ENCODE measurements at places on chromosomes 7 and 10.

- no peak for DNase-seq
These were observed 281.3 kb downstream of the CACNA2D1 start for GRCh38 chr7:82162289-82162688.

- DNase-seq = no peak
These were observed 19.7 kb downstream of the MBL2 start for GRCh38 chr10:52752801-52753445.

- no peak for DNase-seq
These were observed 136.3 kb downstream of the POLR1F start for GRCh38 chr7:19572566-19572965.

DNA sequence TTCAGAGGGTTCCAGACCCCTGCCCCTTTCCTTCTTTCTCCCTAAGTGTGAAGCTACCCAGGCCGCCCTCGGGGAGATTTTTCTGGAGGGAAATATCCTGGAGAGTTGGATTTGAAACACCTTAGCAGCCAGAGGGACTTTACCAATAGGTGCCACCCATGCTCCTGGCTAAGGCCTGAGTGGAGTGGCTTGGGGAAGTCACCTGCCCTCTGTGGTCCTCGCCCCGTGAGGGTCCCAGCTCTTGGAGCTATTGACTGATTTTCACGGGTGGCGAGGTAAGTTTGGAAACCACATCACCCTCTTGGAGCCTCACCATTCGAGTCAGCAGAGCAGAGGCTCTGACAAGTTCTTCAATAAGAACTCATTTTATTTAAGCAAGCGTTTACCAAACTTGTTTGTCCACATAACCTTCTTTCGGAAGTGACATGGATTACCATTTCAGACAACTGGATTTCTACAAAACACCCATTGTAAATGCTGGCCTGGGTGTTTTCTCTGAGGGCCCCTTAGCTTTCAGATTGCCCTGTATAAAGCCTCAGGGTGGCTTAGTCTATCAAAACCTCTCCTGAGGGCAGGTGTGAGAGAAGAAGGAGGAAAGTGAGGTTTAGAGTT is 20.4 kb downstream of the AQP1 start:
- DNase-seq = no peak

DNA sequence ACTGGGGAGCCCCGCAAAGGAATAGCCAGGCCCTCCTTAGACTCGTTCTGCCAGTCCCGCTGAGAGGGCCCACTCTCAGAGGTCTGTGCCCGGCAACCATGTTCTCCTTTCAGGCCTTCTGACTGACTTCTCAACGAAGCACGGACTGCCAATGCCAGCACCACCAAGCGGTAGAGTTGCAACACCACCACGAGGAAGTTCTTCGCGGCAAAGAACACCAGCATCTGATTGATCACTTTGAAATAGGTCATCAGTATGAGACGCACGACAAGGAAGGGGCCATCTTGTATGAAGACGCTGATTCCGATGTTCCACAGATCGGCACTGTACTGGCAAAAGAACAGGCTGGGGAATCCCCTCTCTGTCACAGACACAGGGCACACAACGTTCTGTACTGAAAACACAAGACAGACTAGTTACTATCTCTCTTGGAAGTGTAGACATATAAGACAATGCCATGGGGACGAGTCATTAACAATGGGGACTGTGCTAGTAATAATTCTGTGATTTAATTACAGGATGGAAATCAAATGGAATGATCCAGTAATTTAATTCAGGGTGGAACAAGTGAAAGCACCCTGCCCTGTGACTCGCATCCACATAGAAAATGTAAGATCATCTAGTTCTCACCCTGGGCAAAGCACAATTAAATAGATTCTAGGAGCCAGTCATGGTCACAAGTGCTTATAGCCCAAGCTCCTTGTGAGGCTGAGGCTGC is 42.7 kb downstream of the TMEM26 start:
- DNase-seq = no peak

DNA sequence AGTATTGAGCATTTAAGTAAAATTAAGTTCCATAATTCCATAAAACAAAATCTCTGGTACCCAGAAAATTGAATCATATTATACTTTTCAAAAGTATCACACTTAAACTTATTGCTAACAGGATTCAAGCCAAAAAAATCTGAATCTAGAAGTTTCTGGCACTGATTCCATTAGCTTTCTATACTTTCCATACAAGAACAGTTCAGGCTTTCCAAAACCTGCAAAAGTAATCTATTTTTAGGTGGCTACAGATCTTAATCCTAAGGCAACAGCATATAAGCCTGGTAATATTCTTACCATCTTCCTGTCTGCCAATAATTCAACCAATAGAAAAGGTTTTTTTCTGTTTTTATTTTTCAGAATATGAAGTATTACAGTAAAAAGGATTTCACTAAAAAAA is 185.0 kb downstream of the CRPPA start:
- DNase-seq = no peak

DNA sequence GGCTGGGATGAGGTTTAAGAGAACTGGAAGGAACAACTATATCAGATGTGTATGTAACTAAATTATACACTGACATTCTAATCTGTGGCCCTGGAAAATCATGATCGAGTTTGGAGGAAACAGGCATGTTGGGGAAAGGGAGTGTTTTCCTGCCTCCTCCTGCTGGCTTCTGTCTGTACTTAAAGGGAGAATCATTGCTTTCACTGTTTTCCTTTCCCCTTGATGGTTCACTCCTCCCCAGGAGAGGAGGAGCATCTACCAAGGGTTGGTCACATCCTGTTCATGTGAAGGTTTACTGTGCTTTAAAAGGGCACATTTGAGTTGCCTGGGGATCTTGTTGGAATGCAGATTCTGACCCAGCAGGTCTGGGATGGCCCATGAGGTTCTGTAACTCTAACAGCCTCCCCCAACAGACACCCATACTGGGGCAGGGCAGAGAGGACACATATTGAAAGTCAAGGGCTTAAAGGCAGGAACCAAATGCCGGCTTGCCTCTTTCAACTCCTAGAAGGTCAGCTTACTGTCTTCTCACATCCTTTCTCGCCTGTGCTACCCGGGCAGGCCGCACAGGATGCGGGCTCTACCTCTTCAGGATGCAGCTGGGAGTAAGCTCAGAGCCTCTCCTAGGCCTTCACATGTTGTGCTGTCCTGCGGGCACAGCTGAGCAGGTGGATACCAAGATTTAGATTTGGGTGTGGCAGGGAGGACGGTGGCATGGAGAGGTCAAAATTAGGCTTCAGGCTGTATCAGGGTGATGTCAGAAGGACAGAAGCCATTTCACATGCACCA is 694.8 kb downstream of the KCNMA1 start:
- DNase-seq = no peak

- no peak for DNase-seq
These were observed 388.6 kb downstream of the EXOC4 start for GRCh38 chr7:133641436-133641835.

DNA sequence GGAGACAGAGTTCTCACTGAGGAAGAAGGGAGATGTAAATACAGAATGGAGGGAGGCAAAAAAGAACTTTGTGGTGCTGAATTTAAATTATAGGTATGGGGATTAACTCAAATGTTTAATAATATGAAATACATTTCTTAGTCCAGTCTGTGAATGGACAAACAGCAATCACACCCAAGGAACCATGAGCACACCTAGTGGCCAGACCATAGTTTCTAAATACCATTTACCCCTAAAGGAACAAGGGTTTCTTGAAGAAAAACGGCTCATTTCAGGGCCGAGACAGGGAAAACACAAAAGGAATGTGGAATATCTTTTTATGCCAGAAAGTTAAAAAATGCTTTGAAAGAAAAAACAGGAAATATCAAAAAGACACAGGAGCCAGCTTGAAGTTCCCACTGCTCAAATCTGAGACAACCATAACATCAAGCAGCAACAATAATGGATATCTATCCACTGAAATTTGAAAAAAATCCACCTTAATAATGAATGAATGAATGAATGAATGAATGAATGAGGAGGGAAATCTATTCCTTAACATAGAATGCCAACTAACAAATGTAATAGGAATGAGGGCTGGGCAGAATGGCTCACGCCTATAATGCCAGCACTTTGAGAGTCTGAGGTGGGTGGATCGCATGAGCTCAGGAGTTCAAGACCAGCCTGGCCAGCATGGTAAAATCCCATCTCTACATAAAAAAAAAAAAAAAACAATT is 8.6 kb downstream of the IPMK start:
- DNase-seq = no peak

GRCh38 chr7:28381466-28381865 is 30.9 kb upstream of the CREB5 start:
- DNase-seq = no peak

GRCh38 chr10:33095867-33096815 is 138.1 kb upstream of the ITGB1 start:
- no peak for DNase-seq

DNA sequence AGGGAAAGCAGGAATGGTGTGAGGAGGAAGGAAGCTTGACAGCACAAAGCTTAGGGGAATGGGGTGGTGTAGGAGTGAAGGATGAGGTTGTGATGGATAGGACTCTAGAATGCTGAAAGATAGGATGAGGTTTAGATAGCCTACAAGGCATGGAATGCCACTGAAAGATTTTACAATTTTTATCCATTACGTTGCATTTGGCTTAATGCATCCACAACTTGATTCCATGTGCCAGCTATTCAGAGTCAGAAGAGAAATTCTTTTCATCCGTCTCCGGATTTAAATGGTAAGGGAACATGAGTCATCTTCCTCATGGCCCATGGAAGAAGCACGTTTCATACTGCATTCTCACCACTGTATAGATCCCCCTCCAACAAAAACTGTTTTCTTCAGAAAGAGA is 212.4 kb upstream of the BMPER start:
- DNase-seq = no peak

GRCh38 chr7:101747879-101748345 is 69.5 kb upstream of the CUX1 start:
- DNase-seq = no peak

DNA sequence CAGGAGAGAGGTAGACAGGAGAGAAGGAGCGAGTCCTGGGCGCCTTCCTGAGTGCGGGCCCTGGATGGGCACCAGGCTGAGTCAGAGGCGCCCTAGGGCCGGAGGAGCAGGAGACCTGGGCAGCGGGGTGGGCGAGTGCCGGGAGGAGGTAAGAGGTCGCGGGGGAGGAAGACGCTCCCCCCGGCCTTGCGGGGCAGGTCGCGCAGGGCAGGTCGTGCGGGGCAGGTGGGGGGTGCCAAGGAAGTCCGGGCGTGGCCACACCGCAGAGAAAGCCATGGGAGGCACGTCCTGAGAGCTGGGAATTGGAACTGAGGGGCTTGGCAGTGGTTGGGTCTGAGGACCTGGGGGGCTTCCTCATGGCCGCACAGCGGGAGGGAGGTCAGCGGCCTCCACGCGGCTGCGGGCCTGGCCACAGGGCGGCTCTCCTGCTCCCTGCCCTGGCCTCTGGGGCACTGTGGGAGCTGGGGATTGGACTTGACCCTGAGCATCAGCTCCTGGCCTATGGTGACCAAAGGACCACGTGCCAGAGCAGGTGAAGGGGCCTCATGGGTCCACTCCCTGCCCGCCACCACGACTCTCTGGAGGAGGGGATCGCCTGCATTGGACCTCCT is 935 bp downstream of the MMP21 start:
- DNase-seq = no peak

DNA sequence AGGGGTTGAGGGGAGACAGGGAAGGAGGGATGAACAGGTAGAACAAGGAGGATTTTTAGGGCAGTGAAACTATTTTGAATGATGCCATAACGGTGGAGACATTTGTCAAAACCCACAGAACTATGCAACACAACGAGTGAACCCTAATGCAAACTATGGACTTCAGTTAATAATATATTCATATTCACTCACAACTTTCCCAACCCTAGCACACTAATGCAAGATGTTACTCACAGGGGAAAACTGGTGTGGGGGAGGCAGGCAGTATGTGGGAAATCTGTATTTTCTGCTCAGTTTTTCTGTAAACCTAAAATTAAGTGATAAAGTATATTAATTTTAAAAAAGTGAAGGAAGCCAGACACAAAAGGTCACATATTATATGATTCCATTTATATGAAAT is 17.3 kb downstream of the GNA12 start:
- no peak for DNase-seq

DNA sequence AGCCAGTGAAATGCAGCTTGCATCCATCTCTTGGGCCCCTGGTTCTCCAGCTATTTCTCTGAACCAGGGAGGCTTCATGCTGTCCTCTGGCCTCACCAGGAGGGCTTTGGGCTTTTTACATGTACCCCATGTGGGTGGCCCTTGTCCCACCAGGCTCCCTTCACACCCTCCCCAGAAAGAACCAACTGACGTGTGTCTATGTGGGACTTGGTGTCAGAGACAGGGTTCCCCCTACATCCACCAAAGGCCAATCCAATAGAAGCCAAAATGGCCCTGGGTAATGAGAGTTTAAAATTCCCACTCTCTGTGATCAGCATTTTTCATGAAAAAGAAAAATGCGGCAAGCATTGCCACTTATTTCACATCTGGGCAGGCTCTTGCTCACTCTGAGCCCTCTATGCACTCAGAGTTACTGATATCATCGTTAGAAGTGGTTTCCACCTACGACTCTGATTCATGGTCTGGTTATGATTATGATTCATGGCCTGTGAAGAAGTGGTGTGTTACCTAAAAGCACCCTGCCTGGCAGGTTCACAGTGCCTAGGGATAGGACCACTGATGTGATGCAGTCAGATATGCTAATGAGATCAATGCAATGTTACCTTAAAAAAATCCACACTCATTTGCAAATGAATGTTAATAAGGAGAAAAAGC is 133.5 kb downstream of the BUB3 start:
- peak; percentile 40 for DNase-seq

- DNase-seq = no peak
These were observed 237.3 kb upstream of the AGK start for GRCh38 chr7:141313896-141314295.

DNA sequence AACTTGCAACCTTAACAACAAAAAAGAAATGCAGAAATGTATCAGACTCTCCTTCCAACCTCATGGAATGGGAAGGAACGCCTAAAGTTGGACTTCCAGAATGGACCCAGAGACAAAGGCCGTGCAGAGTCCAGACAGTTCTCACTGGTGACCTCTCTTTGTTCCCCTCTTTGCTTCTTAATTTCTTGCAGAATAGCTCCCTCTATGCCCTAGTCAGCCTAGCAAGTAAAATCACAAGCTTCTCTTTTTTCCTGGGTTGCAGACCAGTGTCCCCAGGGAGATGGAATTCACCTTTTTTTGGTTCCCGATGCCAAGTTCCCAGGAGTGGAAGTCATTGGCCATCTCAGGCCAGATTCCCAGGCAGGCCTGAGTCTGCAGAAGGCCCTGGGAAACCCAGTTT is 278.0 kb downstream of the CCSER2 start:
- no peak for DNase-seq

DNA sequence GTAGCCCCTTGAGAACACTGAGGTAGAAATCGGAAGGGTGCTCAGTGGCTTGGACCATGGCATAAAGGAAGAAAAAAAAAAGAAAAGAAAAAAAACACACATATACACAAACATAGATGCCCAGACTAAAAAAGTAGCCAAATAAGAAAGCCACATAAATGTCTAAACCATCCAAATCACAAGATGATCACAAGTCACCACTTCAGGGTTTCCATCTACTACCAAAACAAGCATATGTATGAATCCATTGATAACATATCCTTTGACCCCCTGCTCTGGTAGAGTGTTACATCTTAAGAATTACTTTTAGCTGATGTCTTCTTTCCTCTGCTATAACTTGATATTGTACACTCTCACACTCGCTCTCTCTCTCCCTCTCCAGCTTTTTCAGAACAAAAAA is 245.9 kb downstream of the AHR start:
- DNase-seq = no peak

- DNase-seq = no peak
These were observed 23.9 kb upstream of the CDK13 start for GRCh38 chr7:39926111-39926510.

- DNase-seq = no peak
These were observed 65.7 kb downstream of the ABRAXAS2 start for GRCh38 chr10:124867304-124867703.
